ENCODE measurements at places on chromosomes 4 and X.

DNA sequence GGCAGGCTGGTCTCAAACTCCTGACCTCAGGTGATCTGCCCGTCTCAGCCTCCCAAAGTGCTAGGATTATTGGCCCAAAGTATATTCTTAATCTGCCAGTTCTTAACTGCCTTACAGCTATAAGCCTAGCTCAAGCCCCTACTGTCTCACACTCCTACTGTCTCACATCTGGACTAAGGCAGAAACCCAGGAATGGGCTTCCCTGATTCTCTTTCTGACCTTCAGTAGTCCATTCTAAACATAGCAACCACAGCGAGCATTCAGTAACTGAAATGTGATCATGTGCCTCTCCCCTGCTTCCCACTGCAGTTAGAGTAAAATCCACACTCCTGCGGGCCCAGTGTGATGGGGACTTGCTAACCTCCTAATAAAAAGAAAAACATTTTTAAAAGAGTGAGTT is 58.9 kb downstream of the MTMR1 start:
- no peak for DNase-seq

DNA sequence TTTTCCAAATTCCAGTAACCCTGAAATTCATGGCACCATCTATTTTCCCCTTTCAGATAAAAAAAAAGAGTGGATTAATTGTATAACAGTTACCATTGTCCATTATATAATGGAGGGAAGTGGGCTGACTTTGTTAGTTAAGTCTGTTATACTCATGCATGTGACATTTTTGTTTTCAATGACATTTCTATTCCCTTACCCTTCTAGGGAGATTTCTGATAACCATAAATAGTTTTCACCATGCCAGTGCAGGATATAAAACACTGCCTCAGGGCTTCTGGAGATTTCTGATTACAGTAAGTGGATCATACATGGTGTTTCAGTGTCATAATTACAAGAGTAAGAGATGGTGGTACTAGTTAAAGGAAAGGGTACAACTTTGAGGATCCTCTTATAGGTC is 45.5 kb downstream of the SUPT20HL1 start:
- no peak for DNase-seq

DNA sequence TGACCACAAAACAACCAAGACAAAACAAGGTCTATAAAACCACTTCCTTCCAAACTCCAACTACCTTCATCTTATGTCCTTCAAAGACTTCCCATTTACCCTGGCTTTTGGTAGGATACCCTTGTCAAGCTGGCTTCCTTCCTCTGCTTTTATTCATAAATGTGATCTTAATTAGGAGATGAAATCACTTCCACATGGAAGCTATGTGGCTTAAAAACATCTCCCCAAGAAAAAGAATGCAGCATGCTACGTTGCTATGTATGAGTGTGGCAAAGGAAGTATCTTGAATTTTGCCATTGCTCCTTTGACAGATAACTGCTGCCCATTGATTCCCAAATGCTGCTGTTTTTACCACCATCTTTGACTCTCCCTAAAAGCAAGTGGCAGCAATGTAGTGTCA is 46.4 kb upstream of the VEGFD start:
- no peak for DNase-seq

DNA sequence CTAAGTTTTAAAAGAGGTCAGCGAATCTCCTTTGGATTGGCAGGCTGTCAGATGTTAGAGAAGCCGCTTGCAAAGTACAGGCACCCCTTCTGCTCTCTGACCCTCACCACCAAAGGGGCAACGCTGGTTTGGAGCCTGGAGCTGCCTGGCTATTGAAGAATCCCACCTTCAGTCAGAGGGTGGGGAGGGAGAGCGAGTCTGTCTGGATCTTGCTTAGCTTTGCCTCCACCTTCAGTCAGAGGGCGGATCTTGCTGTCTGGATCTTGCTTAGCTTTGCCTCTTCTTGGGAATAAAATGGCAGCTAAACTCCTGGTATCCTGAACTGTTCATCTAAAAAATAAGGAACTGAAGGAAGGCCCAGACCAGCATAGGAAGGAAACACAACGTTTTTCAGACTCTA is 7.3 kb downstream of the CCDC110 start:
- DNase-seq, result no peak

- no peak for DNase-seq
Measured at GRCh38 chr4:113919611-113920010, 59.8 kb downstream of the ARSJ start.

DNA sequence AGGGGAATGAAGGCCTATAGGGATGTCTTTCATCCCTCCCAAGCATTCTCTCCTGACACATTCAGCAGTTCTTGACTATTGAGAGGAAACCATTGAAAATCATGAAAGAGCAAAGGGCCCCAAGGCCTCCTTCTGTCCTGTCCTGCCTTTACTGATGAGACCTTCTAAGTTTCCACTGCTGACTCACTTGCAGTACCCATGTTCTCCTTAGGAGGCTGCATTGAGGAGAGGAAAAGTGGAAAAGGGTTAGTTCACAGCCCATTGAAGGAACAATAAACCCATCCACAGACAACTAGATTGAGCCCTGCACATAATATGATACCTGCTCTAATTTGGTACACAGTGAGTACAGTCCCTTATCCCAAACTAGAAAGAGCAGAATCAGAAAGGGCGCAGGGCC is 115.1 kb upstream of the PNPLA4 start:
- no peak for DNase-seq

- DNase-seq, result no peak
Measured at GRCh38 chr4:127210893-127211649, 421.7 kb upstream of the INTU start.

DNA sequence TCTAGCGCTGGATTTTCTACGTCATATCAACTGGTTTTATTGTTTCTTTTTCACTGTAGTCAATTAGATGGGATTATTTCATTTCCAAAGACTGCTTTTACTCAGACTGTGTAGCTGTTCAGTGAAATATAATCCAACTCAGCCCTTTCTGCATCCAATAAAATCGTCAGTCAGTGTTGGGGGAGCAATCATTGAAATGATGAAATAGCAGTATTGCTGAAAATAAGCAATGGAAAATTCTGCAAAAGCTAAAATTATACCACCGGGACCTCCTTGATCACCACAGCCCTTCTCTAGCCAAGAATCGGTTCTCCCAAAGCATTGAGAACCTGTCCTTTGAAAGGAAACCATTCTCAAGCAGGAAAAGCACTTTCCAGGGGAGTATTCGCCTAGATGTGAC is 243.1 kb upstream of the TENM3 start:
- DNase-seq, result no peak

DNA sequence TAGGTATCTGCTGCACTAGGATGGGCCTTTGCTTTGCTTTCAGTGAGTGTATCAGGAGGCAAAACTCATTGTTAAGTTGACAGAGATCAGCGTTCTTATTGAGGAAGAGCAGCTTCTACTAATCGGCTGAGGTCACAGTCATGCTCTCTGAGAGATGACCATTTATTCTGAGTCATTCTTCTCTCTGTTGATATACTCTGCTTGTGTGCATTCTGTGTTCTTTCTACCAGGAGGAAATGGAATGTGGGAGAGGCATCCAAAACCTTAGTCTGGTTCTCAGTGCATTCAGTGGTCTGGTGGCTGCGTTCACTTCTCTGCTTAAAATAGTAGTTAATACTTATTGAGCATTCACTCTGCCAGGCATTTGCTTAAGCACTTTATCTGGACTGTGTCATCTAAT is 66.2 kb downstream of the RRAGB start:
- DNase-seq, result no peak

DNA sequence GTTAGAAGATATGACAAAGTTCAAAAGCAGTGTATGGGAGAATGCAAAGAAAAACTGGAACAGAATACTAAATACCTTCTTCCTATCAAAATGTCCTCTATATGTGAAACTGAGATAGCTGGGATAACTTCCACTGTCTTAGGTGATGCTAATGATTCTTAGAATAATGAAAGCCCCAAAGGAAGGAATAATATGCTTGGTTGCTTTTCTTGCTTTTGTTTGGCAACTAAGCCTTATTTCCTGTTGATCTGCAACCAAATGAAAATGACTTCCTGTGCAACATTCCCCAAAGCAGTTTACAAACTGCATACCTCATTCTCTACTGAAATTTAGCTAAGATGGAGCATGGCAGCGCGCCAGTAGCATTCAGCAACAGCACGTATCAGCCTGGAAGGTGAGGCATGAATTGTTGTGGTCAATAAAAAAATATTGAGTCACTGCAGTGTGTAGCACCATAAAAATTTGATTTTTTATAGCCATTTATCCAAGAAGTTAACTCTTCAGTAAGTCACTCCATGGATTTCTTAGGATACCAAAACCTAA is 18.7 kb downstream of the NDNF start:
- no peak for DNase-seq

- no peak for DNase-seq
Measured at GRCh38 chrX:13256603-13257002, 63.2 kb downstream of the ATXN3L start.

DNA sequence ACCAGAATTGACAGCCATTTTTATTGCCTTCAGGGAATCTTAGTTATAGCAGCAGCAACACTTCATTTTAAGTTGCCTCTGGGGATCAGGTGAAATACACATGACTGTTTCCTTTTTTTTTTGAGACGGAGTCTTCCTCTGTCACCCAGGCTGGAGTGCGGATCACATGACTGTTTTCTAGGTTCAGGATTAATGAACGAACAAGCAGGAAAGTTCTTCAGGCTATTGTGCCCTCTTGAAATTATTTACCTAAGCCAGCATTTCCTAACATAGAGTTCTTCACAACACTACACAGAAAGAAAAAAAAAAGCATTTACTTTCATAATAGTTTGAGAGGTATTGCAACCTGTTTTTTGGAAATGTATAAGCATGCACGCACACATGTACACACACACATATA is 2032.8 kb downstream of the PCDH7 start:
- DNase-seq, result no peak

DNA sequence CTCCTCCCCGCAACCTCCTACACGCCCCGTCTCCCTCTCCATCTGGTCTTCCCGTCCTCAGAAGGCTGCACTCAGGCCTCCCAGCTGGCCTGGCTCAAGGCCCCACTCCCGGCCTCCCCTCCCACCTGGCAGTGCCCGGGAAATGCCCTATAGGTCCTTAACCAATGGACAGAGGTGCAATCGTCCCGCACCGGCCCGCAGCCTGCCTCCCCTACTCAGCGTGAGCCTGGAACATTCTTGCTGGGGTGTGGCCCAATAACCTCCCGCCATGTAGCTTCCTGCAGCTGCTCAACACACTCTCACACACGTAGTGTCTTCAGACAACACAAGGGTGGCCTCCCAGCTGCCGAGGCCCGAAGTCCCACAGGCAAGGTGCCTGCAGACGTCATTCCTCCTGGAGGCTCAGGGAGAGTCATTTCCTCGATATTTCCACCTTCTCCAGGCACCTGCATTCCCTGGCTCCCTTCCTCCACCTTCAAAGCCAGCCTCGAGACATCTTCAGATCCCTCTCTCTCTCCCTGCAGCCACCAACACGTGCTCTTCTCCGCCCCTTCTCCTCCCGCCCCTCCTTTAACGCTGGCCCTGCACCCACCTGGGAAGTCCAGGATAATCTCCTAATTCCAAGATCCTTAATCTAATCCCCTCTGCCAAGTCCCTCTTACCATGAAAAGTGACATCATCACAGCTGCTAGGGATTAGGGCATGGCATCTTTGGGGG is 56.2 kb downstream of the ADRA2C start:
- no peak for DNase-seq

GRCh38 chrX:118865231-118865630 is 41.6 kb downstream of the ZCCHC12 start:
- DNase-seq, result no peak

DNA sequence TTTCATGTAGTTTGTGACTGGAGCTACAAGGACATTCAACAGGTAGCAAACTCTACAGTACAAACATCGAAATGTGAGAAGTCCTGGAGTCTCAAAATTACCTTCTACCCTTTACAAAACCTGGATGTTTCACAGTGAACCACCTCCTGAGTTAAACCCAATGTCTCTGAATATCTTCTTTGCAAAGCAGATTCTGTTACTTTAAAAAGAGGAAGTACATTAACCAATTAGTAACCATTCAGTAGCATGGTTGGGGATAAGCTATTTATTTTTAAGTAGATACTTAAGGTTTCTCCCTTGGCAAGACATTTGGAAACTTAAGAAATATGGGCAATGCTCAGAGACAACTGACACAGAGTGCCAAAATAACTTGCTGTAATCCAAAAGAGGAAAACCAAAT is 371.9 kb upstream of the NWD2 start:
- DNase-seq, result no peak

GRCh38 chr4:115222061-115222460 is 108.6 kb upstream of the NDST4 start:
- DNase-seq, result no peak

GRCh38 chr4:152039023-152039481 is 278.2 kb upstream of the GATB start:
- no peak for DNase-seq

- DNase-seq, result no peak
Measured at GRCh38 chr4:15427161-15427560, 672 bp upstream of the C1QTNF7 start.

DNA sequence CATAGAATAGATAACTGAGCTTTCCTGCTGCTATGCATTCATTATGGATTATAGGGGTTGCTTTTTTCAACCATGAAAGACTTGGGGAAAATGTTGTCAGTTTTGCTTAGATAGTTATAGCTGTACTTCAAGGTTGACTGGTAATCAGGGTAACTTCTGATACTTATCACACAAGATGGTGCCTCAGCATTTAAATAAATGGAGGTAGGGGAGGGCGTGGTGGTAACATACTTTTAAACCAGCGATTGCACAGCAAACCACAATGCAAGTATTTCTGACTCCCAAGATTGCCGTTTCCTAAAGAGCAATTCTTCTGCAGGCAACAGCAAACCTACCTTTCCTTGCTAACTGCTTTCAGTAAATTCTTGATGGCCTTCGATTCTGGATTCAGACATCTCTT is 1.3 kb downstream of the CXCL10 start:
- DNase-seq, result no peak

DNA sequence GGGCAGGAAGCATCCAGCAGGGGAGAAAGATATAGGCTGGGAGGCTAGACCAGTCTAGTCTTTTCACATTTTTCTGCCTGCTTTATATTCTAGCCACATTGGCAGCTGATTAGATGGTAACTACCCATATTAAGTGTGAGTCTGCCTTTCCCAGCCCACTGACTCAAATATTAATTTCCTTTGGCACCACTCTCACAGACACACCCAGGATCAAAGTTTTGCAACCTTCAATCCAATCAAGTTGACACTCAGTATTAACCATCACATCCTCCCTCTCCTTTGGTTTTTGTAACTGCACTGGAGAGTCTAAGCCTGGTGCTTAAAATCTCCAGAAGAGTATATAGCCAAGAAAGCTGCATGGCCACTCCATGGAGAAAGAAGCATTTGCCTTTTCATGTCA is 560.4 kb downstream of the GRXCR1 start:
- DNase-seq, result no peak

DNA sequence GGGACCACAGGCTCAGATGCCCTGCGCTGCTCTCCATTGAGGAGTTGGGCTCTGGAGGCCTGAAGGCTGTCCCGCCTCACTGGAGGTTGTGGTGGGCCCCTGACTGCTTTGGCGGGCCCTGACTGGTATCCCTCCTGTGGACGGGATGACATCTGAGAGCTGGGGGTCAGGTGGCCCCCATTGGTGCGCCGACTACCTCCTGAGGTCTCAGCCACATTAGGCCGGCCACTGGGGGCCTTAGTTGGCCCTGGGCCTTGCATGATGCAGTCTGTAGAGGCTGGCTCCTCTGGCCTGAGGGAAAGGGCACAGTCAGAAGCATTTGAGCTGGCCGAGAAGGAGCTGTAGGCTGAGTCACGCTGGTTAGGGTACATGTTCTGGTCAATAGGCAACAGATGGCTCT is 164.5 kb upstream of the DGKK start:
- DNase-seq, result no peak

GRCh38 chr4:173362666-173363065 is 8.1 kb upstream of the SAP30 start:
- no peak for DNase-seq

- DNase-seq, result no peak
Measured at GRCh38 chrX:123990169-123990568, 28.7 kb downstream of the STAG2 start.
